ENCODE measurements at places on chromosomes 6 and 20.

DNA sequence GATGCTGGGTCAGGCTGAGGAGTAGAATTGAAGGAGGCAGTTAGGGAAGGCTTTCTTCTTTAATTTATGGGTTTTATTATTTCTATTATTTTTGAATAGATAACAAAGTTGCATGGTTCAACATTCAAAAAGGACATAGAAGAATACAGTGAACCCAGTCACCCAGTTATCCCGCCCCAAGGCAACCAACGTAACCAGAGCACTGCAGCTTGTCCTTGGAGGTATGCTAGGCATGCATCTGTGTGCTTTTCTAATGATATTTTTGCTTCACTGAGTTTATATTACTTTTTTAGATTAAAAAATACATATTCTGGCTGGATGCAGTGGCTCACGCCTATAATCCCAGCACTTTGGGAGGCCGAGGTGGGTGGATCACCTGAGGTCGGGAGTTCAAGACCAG, 47.4 kb upstream of the DSN1 start:
- no peak for DNase-seq

DNA sequence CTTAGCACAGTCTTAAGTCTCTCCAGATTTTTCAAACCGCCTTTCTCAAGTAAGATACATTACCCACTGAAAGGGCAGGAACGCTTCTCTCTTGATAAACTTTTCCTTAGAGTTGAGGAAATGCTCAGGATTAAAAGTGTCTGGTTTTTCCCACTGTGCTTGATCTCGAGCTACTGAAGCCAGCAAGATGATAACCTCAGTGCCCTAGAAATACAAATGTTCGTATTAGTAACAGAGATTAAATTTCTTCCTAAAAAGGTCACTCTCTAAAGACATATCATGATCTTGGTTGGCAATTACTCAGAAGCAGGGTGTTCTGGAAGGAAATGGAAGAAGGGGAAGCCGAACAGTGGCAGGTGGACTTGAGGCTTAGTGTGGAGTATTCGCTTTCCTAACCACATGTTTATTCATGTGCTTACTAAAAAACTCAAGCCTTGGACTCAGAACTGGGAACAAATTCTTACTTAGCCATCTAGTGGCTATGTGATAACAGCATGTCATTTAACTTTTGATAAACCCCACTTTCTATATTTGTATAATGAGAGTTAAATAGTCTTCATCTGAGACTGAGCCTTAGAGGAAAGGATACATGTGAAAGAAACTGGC, 20.1 kb downstream of the C6orf141 start:
- DNase-seq = no peak

- no peak for DNase-seq
Observed at GRCh38 chr6:89057759-89058158, 22.8 kb upstream of the PNRC1 start.

DNA sequence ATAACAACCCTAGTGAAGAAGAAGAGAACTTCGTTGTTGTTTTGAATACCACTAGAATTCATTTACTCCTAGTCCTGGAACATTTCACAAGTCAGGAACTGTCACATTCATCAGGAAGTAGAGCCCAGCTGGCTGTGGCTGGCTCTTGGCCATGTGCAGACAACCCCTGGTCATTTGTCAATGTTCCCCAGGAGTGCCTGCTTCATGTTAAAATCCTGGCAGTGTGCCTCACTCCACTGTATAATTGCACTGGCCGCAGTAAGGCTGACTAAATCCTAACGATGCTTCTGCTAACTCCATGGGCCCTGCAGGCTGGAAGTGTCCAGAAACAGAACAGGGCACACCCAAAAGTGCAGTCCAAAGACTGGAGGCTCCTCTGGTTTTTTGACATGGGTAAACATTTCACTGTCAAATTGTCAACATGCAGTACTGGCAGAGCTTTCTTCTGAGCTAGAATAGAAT, 41.5 kb upstream of the ADGRF1 start:
- DNase-seq = no peak

- DNase-seq = no peak
Observed at GRCh38 chr6:110683241-110683640, 132.0 kb downstream of the CDK19 start.

DNA sequence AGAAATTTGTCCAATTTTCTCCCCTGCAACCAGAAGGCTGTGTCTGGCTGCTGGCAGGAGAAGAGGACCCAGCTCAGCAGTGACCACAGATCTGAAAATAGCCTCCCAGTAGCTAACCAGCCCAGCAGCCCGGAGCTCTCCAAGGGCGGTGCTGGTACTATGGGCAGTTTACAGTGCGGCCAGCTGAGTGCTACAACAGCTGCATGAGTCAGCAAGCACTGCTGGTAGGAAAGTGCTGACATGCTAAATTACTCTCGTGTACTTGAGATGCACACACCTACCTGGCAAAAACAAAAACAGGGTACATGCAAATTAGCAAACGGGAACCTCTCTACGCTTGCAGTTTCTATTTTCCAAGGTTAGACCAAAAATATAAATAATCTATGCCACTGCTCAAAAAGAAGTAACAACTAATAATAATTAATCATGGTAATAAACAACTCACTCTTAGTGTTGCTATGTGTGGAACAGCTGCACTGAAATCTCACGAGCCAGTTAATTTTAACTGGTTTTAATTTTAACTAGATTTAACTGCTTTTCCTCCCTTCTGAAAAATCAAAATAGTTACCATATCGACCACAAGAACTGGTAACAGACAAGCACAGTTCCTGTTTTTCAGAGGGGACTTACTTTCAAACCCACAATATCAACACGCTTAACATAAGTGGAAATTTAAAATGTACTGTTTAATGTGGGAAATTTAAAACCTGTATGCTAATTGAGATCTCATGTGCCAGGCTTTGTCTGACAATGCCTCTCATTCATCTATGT, 10.8 kb downstream of the BACH2 start:
- peak; percentile 20 for DNase-seq

DNA sequence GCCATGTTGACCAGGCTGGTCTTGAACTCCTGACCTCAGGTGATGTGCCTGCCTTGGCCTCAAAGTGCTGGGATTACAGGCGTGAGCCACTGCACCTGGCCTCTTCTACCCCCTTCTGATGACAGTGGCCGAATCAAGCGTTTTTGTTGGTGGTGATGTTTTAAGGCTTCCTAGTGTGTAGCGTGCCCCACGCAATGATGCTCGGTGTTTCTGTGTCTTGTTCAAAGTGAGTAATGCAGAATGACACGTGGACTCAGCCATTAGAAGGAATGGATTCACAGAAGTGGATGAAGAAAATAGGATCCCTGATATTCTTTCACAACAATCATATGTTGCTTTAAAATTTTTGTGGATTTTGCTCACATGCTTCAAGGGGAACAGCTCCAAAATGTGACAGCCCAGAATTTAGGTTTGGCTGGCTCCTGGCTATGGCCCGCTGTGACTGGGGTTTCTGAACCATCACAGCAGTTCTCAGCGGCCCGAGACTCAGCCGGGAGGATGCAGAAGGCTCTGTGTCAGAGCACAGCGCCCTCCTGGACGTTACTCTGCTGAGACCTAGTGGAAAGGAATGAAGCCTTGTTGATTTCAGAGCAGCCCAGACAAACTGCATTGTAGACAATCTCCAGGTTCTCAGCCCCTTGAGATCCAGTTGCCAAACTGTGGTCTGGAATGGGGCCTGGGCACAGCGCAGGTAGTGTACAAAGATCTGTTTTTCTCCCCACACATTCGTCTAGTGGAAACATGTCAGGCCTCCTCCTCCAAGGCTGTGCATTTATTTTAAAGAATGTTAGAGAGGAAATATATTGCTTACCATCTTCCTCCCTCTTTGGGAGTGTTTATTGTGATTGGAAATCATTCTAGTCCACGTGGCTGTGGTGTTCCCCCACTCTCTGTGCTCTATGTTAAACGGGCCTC, 57.6 kb upstream of the TIAM2 start:
- DNase-seq = no peak

DNA sequence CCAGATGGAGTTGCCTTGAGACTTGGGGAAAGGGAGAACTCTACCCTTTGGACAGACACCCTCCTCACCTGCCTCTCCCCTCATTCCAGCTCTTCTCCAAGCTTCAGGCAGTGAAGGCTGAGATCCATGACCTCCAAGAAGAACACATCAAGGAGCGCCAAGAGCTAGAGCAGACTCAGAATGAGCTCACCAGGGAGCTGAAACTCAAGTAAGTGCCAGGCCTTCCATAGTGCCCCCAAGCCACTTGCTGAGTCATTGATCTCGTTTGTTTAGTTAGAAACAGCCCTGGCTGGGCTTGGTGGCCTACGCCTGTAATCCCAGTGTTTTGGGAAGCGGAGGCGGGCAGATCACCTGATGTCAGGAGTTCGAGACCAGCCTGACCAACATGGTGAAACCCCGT, 39.2 kb downstream of the KIF3B start:
- no peak for DNase-seq

- no peak for DNase-seq
Observed at GRCh38 chr6:136225496-136225895, 24.6 kb downstream of the MTFR2 start.

DNA sequence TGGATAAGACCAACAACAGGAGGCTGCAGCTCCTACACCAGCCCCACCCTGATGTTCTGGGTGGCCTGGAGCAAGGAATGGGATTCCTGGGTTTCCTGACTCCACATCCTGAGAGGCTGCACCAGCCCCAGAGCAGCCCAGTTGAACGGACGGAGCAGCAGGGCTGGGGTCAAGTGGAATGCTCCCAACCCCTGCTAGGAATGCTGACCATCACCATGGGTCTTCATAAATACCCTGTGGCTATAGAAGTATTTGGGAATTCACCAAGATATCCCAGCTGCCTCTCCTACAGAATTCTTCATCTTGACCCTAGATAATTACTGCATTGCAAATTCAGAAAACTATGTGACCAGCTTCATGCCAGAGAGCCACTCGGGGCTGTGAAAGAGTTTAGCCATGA, 180.3 kb downstream of the THBS2 start:
- DNase-seq = no peak

DNA sequence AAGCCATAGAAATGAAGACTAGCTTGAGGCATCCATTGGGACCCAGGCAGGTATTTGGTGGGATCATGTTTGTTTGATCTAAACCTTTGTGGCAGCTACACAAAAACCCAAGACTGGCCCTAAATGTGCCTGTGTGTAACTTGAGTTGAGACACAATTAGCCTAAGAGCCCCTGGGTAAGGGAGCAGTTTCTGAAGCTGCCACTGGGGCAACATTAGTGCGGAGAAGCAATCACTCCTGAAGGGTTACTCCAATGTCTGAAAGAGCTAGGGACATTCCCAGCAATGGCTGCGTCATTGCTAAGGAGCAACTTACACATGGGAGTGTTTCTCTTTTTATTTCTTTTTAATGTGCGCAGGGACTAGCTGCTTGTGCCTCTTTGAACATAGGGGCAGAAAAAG, 67.9 kb upstream of the EEF1E1 start:
- DNase-seq = no peak

GRCh38 chr20:14860410-14860814, 523.0 kb upstream of the FLRT3 start:
- no peak for DNase-seq

DNA sequence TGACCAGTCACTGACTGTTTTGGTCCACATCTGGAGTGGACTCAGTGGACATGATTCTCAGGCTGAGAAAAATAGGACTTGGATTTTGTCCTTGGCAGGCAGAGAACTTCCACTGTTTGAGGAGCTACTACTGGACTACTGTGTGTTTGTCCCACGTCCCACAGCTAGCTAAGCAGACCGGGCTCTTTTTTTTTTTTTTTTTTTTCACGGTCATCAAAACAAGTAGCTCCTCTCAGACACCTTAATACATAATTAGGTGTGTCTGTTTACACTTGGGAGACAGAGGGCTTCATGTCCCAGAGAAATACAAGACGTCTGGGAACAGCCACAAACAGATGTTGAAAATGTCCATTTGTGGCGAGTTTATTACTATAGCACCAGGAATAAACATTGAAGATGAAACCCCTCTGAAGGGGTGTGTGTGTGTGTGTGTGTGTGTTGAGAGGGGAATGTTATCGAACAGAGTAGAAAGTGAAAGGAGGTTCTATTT, 155.0 kb upstream of the SUPT3H start:
- DNase-seq = no peak

- no peak for DNase-seq
Observed at GRCh38 chr20:58587467-58587866, 63.6 kb upstream of the STX16 start.

GRCh38 chr6:35363293-35363750, 21.0 kb downstream of the PPARD start:
- DNase-seq = no peak

DNA sequence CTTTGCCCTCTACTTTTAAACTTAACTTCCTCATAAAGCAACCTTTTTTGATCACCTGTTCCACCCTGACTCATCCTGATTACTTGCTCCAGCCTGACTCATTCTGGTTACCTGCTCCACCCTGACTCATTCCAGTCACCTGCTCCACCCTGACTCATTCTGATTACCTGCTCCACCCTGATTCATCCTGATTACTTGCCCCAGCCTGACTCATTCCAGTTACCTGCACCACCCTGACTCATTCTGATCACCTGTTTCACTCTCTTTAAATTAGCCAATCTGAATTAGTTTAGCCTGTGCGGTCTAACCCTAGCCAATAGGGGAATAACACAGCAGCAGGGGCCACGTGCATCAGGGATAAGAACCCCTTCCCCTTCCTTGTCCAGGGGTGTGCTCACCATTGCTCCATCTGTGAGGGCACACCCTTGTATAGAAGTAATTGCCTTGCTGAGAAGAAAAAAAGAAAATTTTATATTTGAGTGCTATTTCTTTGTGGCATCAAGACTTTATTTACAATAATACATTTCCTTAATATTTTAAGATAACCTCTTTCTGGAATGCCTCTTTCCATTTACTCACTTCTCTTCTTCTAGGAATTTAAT, 17.9 kb downstream of the HLA-G start:
- peak; percentile 25 for DNase-seq

DNA sequence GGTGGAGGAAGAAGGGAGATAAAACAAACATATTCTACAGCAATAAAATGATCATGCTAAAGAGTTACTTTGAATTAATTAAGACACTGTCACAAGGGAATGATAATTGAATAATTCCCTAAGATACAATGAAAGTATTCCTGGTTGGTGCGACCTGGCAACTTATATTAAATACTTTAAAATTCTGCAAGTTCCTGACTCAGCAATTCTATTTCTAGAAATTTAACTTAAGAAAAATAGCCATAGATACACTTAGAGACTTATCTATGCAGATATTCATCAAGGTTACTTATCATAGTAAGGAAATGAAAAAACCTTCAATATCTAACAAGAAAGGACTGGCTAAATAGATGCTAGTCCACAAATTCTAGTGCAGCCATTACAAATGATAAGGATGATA, 156.0 kb downstream of the BACH2 start:
- DNase-seq = no peak

- DNase-seq = no peak
Observed at GRCh38 chr6:30508890-30509736, 19.8 kb downstream of the HLA-E start.

- DNase-seq = no peak
Observed at GRCh38 chr6:33628401-33628964, 7.4 kb downstream of the ITPR3 start.

- no peak for DNase-seq
Observed at GRCh38 chr6:14770572-14770971, 475.3 kb upstream of the JARID2 start.

GRCh38 chr20:37901654-37902503, 1.0 kb upstream of the VSTM2L start:
- DNase-seq = no peak
